NCI-H1048 (cell line): ENCODE measurements at places on chromosomes 4 and X.
A peak's percentile ranks its signal among the peaks of the same experiment; 100 is the strongest.

- DNase-seq, result peak; percentile 5
Measured at GRCh38 chr4:168153596-168154440, 61.5 kb downstream of the ANXA10 start.

GRCh38 chr4:31192341-31192740 is 472.2 kb downstream of the PCDH7 start:
- DNase-seq, result no peak

GRCh38 chr4:135256111-135256510 is 1054.5 kb upstream of the PABPC4L start:
- no peak for DNase-seq

DNA sequence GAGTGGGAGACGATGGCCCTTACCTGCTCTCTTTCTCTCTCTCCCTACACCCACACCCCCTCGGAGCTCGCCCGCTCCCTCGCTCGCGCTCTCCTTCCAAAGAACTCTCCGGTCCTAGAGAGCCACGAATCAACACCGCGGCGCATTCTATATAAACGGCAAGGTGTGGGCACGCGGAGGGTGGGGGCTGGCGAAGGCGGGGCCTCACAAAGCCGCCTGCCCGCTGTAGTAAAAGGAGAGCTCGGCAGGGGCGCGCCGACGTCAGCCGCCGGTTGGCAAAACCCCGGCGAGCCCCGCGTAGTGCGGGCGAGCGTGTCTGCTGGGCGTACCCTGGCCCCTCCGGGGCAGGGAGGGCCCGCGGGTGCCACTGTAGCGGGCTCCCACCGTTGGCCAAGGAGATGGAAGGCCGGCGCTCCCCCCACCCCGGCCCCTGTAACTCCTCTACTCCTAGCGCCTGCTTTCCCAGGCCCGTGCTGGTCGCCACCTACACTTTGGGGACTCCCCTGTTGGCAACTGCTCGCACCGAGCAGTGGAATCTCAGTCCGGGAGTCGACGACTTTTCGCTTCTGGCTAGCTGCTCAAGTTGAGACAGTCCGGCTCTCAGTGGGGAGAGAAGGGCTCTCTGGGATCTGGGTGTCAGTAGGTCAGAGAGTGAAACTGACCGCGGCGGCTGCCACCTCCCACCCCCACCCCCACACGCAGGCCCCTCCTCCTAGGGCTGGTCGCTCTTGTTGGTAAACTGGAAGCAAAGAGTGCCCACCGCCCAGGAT is 325.5 kb upstream of the F9 start:
- peak; percentile 13 for DNase-seq

GRCh38 chrX:63503541-63503940 is 152.4 kb upstream of the SPIN4 start:
- no peak for DNase-seq

- no peak for DNase-seq
Measured at GRCh38 chr4:72761368-72762038, 192.5 kb upstream of the ADAMTS3 start.

- no peak for DNase-seq
Measured at GRCh38 chr4:6493658-6494304, 21.4 kb upstream of the PPP2R2C start.

- no peak for DNase-seq
Measured at GRCh38 chrX:11461201-11462001, 168.2 kb downstream of the AMELX start.

GRCh38 chr4:19033816-19034733 is 1012.5 kb upstream of the LCORL start:
- DNase-seq, result no peak

DNA sequence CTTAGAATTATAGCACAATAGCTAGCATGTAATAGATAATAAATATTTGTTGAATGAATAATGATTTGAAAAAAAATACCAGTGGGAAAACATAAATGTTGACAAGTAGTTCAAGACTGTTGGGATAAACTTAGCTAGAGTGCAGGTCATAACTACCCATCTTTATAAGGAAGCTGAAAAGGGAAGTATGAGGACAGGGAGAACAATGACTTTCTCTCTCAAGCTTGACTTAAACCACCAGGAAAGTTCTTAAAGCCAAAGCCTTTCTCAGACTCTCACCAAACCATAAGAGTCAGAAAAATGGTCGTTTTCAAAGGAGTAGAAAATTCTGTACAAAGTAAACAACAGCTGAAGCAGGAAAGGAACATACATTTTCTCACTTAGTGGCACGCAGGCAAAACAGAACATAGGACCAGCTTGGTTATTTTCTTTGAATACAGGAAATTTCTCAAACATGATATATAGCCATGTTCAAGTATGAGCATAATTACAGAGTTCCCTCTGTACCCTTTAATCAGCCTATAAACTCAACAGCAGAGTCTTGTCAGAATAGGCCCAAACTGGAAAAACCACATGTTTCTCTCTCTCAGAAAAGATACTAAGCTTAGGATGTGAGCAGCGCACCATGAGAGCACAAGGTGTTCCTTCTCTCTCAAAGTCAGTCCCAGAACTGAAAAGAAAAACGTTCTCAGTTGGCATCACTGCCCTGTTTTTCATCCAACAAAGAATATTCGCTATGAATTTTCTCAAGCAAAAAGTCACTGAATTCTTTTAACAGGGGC is 28.7 kb downstream of the MAPK10 start:
- DNase-seq, result no peak

DNA sequence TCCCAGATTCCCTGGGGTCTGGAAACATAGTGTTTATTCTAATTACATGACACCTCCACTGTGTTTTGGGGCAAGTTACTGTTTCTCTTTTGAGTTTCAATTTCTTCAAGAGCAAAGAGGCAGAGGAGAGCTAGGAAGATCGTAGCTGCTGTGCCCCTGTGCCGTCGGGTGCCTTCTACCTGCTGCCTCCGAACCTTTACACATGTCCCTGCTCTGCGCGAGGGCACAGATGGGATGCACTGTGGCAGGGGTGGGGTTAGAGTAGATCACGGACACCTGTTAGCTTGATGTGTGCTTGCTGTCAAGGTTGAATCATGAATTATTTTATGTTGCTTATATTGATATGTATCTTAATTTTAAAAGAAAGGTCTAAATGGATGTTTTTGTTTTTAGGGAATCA is 71.1 kb upstream of the MSANTD1 start:
- DNase-seq, result no peak
